Stimulated activated CD4-positive, alpha-beta T cell treated with anti-CD3 and anti-CD28 coated beads, Interleukin-1b, Interleukin-23, amount 100 ng/mL, for 1 hour (primary cell): ENCODE measurements at places on chromosomes 6 and 20.

GRCh38 chr6:122859676-122860075, 70.6 kb downstream of the SMPDL3A start:
- DNase-seq = no peak

GRCh38 chr6:52155791-52156576, 30.2 kb upstream of the IL17A start:
- DNase-seq = no peak

- DNase-seq = no peak
Observed at GRCh38 chr6:81969814-81970213, 217.3 kb upstream of the TENT5A start.

- DNase-seq = no peak
Observed at GRCh38 chr6:134821397-134821796, 128.5 kb downstream of the ALDH8A1 start.

DNA sequence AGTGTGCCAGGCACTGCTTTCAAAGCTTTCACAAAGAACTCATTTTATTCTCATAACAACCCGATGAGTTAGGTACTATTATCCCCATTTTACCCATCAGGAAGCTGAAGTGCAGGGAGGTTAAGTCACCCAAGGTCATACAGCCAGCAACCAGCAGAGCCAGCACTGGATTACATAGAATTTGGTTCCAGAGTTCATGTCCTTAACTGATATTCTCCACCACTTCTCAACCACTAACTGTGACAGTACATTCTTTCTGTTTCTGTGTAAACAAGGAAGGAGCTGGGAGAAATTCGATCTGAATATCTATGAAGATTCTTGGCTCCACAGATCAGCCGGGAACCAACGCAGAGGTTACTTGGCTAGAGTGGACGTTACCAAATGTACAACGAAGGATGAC, 98.0 kb downstream of the KIF16B start:
- DNase-seq = no peak

DNA sequence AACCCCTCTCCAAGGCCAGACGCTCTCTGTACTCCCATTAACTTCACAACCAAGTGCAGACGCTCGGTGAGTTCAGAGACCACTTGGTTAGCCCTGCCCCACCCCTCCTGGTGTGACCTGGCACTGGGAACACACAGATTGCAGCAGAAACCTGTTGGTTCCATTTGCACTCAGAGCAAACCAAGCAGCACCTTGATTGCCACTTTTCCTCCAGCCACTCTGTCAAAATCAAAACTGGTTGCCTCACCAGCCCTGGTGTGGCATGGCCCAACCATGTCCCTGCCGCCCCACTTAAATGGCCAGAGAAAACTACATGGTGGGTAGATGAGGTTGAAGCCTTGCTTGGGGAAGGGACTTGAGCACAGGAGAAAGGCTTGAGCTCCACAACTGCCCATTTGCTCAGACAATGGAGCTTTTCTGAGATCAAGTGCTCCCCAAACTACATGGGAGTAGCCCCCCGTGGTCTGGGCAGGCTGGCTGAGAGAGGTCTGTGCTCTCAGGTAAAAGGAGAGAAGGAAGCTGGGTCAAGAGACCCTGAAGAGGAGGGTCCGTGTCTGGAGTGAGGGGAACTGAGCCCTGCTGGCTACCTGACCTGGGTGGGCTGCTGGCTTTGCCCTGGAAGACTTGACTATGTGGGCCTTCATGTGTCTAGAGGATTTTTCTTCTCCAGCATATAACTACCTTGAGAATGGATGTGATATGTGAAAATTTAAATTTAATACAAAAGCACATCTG, 43.4 kb downstream of the PLCG1 start:
- no peak for DNase-seq

DNA sequence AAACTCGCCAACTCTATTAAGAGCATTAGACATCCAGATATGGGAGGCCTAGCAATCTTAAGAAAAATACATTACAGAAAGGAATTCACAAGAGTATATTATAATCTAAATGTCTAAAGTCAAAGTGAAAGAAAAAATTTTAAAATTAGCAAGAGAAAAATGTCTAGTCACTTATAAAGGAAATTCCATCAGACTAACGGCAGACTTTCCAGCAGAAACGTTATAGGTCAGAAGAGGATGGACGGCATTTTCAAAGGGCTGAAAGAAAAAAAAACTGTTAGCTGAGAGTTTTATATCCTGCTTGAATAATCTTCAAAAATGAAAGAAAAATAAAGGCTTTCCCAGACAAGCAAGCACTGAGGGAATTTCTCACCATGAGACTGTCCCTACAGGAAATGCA, 269.0 kb downstream of the HDGFL1 start:
- no peak for DNase-seq

GRCh38 chr6:111027219-111027618, 45.4 kb downstream of the RPF2 start:
- DNase-seq = no peak

GRCh38 chr6:168145747-168146596, 67.0 kb upstream of the FRMD1 start:
- no peak for DNase-seq

- no peak for DNase-seq
Observed at GRCh38 chr6:144296973-144297372, 11.8 kb downstream of the UTRN start.

DNA sequence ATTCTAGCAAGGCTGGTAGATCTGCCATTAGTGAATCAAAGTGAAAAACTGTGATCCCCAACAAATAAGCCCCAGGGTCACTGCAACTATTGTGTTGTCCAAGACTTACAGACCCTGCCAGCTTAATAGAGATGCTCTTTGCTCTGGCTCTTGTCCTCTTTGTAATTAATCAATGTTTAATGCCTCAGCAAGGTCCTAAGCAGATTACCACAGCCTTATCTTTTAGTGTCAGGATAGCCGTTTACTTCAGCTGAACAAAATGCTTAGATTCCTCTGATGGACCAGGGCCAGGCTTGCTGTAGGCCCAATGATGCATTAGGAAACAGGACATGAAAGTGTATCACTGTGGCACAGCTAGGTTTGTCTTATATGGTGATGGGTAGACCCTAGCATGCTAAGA, 353.3 kb downstream of the HACE1 start:
- DNase-seq = no peak

DNA sequence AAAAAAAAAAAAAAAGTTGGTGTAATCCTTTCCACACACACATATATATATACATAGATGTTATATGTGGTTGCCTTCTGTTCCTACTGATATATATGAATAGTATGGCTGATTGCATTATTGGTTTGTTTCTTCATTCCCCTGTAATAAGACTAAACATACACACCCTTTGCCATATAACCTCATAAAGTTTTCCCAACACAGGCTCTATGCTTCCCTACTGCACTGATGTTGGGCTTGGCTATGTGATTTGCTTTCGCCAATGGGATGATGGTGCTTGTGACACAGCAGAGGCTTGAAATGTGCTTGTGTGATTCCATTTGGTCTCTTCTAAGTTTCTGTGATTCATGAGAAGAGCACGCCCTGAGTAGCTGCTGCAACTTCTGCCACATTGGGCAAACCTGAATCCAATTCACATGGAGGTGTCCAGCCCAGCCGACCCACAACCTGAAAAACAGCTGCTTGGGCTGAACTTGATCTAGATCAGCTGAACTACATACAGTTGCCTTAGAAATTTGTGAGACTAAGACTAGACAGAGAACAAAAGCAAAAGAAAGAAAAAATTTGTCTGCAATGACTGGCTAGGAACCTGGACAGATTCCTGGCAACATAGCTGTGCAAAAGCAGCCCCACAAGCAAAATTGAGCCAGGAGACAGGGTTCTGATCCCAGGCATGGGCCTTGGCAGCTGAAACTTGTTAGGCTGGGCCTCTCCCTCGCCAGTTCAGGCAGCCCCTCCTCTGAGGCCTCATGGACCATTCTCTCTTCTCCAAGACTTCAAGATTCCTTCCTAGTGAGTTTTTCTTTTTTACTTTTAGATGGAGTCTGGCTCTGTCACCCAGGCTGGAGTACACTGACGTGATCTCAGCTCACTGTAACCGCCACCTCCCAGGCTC, 13.4 kb upstream of the TBC1D20 start:
- DNase-seq = no peak

DNA sequence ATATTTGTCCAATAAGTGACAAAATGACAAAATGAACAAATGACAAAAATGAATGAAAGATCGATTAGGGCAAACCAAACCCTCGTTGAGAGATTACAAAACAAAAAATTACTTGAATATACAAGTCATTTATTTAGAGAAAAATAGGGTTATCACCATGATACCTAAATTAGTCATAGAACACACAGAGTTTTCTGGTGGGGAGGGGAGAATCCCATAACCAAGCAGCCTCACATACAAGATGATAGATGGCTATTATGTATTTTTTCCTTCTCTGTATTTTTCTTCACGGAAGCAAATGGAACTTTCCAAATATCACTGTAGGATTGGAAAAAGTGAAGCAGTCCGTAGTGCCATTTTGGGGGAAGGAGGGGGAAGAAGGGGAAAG, 28.5 kb upstream of the BMP6 start:
- no peak for DNase-seq

- no peak for DNase-seq
Observed at GRCh38 chr20:24392612-24393011, 76.8 kb upstream of the SYNDIG1 start.

GRCh38 chr6:134610411-134610810, 292.5 kb upstream of the SGK1 start:
- no peak for DNase-seq

DNA sequence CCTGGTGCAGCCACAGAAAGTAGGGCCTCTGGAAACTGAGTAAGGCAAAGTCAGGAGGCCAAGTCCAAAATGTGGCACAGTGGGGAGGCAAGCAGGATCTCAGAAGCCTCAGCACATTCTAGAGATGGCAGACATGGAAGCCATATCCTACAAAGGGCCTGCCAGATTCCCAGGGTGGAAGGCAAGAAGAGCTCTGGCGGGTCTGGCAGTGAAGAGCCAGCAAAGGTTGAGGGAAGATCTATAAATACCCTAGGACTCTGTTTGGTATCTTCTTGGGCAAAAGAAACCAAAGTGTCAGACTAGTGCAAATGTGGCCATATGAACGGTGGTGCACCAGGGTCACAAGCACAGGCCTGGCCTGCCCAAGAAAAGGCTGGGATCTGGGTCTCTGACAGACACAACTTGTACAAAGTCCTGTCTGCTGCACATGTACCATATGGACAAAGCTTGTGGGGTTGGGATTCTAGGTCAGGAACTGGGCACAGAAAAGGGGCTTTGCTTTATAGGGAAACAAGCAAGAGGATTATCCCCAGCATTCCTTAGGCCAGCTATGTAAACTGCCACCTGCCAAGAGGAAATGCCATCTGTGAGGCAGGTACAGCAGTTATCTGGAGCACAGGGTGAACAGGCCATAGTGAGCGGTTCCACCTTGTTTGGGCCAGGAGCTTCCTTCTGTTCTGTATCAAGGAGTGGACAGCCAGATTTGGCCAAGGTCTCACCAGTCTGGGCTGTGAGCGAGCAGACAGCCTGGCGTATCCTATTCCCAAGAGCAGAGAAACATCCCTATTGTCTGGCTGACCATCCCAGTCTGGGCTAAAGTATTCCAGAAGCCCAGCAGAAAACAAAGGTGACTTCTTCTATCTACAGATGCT, 36.3 kb upstream of the SLC4A11 start:
- DNase-seq = no peak

DNA sequence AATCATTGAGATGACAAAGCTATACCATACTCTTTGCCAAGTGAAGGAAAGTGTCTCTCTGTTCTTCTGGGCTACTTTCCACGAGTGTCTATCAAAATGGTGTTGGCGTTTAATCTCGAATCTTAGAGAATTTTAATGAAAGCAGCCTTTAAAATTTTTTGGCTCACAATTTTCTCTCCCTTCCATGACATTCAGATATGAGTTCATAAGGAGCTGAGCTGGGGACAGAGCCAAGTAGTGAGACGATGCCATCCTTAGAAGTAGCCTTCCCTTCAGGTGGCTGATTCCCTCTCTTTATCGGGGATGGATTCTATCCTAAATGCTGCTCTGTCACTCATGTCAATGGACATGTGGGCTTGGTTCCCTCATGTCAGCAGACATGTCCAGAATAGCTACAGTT, 132.8 kb downstream of the GRM1 start:
- DNase-seq = no peak

DNA sequence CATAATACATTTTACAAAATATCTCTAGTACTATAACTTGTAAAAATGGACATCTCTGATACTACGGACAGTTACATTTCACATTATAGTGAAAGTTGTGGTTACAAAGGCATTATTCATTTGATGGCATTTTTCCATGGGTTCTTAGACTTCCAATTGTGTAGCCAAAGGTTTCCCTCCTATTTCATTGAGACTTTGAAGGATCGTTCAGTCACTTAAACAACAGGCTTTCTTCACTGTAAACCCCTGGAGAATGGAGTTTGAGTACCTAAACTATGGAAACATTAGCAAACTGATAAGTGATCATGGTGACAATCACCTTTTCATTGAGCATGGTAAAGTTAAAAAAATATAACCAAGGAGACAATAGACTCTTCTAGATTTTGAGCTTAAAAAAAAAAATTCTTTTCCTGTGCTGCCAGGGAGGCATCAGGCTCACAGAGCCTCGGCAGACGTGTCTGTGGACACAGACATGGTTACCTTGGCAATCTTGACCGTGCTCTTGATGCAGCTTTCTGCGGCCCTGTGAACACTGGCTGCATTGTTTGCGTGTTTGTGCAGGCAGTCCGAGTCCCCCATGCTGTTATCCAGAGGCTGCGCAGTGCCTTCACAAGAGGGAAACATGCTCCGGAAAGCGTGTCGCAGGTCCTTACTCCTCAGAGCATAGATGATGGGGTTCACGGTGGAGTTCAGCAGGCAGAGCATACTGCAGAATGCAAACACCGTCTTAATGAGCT, 22.6 kb downstream of the CNR1 start:
- no peak for DNase-seq

GRCh38 chr6:15893556-15894253, 230.9 kb upstream of the DTNBP1 start:
- no peak for DNase-seq

- peak; percentile 17 for DNase-seq
Observed at GRCh38 chr6:108942556-108943492, 94.6 kb downstream of the ARMC2 start.

- no peak for DNase-seq
Observed at GRCh38 chr20:52196845-52197244, 5.3 kb upstream of the ZFP64 start.

GRCh38 chr6:44116641-44117382, 10.4 kb downstream of the MRPL14 start:
- no peak for DNase-seq

DNA sequence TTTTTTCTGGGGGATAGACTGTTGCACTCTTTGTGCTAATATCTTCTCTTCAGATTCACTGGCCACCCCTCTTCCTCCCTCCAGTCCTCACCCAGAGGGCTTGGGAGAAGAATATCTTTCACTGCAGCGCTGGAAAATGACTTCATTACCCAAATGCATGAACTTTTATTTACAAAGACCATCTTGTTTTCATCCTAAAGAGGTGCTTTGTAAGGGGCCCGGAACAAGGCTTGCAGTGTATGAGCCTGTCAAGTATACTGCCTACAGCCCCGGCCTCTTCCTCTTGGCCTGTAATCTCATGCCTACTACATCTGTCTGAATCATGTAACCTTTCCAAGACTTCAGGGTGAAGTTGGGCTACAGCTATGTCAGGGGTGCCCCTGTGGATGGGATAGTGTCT, 554 bp upstream of the LAMA4 start:
- no peak for DNase-seq
